ENCODE measurements at places on chromosomes 3 and 15.

- no peak for DNase-seq
Measured at GRCh38 chr3:171088496-171088895, 62.0 kb upstream of the SLC2A2 start.

DNA sequence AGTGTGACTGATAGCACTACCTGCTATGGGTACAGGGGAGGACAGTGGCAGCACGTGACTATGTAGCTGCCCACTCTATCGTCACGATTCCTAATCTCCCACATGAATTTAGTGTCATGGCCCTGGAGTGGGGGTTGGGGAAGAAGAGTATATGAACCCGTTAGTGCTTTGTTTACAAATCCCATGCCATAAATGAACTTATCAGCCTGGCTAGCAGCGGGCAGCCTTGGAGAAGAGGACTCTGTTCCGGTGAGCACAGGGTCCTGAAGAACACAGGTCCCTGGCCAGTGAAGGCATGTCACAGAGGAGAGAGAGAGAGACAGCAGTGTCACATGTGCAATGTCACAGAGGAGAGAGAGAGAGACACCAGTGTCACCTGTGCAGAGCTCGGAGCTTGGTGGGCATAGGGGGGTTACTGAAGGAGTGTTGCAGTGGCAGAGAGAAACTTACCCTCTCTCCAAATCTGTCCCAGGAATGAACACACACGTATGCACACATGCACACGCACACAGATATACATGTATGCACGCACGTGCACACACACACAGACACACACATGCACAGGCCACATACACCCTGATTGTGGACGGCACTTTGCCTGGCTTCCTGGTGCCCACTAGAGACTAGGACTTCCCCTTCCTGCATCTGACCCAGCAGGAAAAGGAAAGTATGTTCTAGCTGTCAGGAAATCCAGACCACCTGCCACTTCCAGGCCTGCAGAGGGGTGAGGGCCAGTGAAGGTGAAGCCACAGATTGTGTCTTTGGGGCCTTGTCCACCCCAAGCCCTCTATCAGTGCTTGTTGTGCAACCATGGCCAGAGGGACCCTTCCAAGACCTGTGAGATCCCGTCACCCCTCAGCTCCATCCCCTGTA lies 26.3 kb downstream of the ITGA11 start:
- DNase-seq, result no peak

DNA sequence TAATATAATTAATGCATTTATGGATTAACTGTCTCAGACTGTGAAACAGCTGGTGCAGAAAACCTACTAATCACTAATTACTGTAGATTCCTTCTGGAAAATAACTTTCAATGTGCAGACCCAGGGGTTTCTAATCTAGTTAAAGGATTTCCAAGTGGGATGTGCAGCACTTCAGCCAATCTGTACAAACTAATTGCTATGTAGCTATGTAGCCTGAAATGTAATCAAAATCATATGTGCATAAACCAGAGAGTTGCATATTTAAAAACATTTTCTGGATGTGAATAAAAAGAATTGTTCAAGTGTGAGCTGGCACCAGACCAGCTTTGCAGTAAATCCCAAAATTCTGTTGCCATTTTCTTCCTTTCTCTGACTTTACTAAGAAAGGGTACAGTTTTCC lies 127.5 kb upstream of the CD96 start:
- DNase-seq, result no peak

DNA sequence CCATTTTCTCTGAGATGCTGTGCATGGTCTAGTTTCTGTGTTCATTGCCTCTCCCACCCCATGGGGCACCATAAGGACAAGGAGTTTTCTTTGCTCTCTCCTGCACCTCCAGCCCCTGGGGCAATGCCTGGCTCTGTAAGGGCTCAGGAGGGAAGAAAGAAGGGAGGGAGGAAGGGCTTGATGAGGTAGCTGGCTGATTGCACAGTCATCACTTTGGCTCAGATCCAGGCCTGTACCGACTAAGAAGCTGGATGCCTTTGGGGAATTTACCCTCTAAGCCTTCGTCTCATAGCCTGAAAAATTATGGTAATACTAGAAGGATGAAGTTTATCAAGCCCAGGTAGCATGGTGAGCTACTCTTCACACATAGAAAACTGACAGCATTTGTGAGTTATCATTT lies 382.9 kb downstream of the GABRG3 start:
- DNase-seq, result no peak

DNA sequence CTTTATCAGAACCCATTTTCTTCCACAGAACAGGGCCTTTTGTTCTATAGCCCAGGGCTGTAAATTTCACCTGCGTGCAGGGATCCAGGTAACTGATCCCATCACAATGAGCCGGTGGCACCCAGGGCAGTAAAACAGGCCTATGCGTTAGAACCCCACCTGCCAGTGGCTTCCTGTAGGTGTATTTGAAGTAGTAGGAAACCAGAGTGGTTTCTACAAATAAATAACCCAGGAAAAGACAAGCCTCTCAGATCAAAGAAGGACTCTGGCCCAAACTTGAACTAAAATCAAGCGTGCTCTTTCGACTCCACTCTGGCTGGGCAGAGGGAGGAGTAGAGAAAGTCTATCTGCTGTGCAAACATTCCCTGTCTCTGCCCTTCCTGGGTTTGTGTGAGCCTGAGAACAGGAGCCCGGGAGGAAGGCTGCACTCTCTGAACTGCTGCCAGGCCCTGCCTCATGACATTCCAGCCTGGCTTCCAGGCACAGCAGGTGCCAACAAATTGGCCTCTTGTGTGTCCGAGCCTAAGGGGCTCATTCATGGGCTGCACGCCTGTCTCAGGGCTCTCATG lies 77.7 kb downstream of the CEMIP start:
- no peak for DNase-seq

DNA sequence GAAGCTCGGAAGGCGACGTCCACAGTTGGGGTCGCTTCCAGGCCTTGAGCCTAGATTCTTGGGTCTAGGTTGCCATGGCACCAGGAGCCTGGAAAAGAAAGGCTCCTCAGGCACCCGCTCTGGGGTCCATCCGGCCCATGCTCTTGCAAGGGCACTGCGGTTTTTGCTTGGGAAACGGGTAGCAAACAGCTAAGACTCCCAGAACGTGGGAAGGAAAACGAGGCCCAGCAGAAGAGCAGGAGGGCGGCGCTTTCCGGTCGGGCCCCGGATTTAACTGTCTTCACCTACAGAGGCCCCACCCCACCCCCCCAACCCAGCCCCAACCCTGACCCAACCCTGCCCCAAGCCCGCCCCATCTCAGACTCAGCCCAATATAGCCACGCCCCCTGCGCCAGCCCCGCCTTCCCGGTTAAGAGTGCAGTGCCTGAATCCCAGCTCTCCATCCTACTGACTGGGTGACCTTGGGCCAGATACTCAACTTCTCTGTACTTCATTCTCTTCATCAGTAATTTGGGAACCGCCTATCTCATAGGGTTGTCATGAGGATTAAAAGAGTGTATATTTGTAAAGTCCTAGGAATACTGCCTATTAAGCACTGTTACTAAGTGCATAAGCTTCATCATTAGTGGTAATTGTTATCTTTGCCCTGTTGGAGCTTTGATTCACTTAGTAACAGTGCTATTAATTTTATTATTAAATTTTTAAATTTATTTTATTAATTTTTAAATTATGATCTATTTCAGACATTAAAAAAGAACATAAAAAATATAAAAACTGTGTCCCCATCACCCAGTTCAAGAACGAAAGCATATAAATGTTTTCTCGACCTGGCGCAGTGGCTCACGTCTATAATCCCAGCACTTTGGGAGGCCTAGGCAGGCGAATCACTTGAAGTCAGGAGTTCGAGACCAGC lies 28.4 kb upstream of the SMAD6 start:
- DNase-seq, result no peak

- no peak for DNase-seq
Measured at GRCh38 chr3:53300826-53301225, 45.0 kb upstream of the TKT start.

GRCh38 chr3:52314489-52314888 lies 1.6 kb upstream of the DNAH1 start:
- no peak for DNase-seq
